Naive B cell (primary cell): ENCODE measurements at places on chromosomes 7 and 10. TPM values are rescaled to one million over a fixed set of nuclear protein-coding genes. Genes with fewer than 3 reads are reported as not detected.

- no peak for DNase-seq
Measured at GRCh38 chr7:20030417-20030816, 186.8 kb downstream of the MACC1 start.

DNA sequence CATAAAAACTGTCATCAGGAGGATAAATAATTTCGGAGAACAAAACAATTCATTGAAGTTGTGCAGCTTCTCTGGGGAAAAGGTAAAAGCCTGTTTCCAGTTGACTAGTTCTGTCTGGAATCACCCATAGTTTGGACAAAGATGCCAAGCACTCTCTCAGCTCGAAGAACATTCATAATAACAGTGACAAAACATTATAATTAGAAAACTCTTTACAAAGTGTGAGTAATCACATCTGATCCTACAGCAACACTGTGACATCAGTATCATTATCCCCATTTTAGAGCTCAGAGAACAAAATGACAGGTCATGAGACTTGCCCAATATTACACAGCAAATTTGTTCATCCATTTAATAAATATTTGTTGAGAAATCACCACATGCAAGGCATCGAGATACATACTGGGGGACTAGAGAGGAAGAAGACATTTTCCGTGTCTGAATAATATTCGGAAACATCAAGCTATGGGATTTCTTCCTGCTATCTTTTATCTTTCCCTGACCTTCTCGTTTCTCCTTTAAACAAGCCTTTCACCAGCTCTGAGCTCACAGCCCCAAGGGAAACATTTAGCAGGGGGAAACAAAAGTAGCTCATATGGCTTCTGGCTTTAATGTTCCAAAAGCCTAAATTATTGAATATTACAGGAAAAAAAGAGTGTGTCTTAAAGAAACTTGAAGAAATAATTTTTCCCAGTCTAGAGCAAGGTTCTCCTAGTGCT lies 123.3 kb upstream of the GHITM start:
- DNase-seq = no peak

- no peak for DNase-seq
Measured at GRCh38 chr7:64314566-64314965, 805 bp downstream of the ZNF736 start.

DNA sequence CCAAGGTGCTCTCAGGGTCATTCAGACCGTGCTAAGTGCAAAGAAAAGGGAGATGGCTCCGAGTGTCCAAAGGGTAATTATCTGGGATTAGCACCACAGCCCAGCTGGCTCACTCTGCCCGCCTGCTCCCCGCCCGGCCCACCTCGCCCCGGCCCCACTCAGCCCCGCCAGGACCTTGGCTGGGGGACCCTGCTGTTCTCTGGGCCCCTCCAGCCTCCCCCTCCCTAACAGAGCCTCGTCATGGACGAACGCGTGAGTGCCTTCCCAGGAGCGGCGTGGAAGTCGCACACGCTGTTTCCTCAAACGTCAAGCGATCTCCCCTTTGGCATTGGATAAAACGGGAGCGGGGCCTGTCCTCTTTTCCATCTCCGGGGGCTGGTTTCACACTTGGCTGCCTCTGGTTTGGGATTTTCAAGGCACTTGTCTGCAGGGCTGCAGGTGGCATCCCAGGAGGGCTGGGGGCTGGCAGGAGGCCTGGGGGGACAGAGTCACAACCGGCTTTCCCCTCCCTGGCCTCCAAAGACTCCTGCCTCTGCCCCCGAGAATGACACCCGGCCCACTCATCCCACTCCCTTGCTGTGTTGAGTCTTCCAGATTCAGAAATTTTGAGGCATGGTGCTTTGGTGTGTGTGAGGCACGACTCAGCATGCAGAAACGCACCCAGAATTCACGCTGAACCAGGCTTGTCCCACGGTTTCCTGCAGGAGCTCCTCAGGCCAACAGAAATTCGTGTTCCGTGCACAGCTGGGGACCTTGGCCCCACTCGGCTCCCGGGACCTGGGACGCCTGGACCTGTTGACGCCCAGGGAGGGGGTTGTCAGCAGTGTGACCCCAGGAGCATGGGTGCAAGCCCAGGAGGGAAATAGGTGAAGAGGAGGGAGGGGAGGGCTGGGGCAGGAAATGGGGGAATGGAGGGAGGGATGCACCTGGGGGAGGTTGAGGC lies 110.0 kb downstream of the PDGFA start:
- no peak for DNase-seq

ZNF425 gene
- polyA plus RNA-seq = 1.7 TPM

PRF1 gene
- 5.4 TPM for polyA plus RNA-seq
